ENCODE measurements at places on chromosomes 7 and 10. TPM values are rescaled to one million over a fixed set of nuclear protein-coding genes. Genes with fewer than 3 reads are reported as not detected.

The STEAP1B gene
- 0.13 TPM for total RNA-seq

The TEX36 gene
- total RNA-seq = not detected

The ZKSCAN1 gene
- total RNA-seq = 9.7 TPM

The ECHDC3 gene
- total RNA-seq = 7.9 TPM

The LRWD1 gene
- 23.4 TPM for total RNA-seq

The METTL27 gene
- 11.5 TPM for total RNA-seq

The GSTO2 gene
- total RNA-seq = 2.3 TPM

The NKX2-3 gene
- not detected for total RNA-seq

The CADPS2 gene
- total RNA-seq = 0.13 TPM

The MAGI2 gene
- 0.46 TPM for total RNA-seq

The COL28A1 gene
- 0.53 TPM for total RNA-seq

The TMEM236 gene
- 0.07 TPM for total RNA-seq

The TRPV5 gene
- not detected for total RNA-seq

The GRID2IP gene
- not detected for total RNA-seq

The ZNF727 gene
- total RNA-seq = not detected

The CFAP58 gene
- total RNA-seq = 0.13 TPM

The LHPP gene
- 11.6 TPM for total RNA-seq

The ELN gene
- total RNA-seq = 0.08 TPM

The CCL24 gene
- not detected for total RNA-seq

All from A549 treated with CORT108297 at 1 μM for 4 hours (cell line).